ENCODE measurements at places on chromosomes 6 and 20.

DNA sequence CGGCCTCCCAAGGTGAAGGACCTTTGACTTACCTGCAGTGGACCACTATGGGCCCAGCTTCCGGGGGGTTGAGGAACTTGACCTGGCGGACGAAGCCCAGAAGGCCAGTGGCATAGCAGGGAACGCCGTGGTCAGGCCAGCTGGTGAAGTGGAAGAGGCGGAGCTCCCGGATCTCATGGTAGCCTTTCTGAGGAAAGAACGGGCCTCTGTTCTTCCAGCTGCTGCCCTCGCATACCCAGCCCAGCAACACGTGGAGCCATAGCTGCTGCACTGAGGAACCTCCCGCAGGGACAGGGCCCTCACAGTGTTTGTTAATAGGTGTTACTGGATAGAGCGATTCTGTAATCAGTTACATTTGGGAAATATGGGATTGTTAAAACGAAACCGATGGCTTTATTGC is 492.1 kb upstream of the CHD6 start:
- DNase-seq = no peak

DNA sequence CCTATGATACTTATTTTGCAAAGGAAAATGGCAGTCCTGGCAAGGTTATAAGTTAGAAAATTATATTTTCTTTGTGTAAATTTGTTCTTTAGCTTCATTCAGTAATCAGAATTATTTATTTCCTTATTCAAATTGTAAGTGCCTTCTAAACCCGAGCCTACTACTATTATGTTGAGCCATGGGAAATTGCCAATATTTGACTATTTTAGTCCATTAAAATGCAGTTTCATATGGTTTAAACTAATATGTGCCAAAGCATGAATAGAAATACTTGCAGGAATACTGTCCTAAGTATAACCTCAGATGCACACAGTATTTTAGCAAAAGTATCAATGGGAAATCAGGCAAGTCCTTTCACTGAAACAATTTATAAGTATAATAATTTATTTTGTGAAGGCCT is 228.4 kb downstream of the LAMA2 start:
- DNase-seq = no peak

DNA sequence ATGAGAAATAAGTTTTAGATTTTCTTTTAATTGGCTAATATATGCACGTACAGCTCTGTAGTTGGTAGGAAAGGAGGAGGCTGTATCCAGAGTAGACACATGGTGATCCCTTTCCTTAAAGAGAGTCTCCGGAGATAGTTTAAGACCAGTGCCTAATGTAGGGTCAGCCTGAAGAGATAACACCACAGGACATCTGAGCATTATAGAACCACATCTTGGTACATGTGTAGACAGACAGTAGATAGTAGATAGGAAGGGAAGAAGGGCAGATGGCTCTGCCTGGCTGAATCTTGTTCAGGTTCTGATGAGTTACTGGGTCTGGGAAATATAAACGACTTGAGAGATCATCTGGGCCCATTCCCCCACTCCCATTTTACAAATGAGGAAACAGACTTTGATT is 18.5 kb downstream of the CHMP4B start:
- no peak for DNase-seq

- DNase-seq = no peak
Measured at GRCh38 chr20:53918949-53919361, 151.4 kb downstream of the BCAS1 start.

GRCh38 chr20:61536671-61537070 is 284.6 kb downstream of the CDH4 start:
- DNase-seq = no peak

DNA sequence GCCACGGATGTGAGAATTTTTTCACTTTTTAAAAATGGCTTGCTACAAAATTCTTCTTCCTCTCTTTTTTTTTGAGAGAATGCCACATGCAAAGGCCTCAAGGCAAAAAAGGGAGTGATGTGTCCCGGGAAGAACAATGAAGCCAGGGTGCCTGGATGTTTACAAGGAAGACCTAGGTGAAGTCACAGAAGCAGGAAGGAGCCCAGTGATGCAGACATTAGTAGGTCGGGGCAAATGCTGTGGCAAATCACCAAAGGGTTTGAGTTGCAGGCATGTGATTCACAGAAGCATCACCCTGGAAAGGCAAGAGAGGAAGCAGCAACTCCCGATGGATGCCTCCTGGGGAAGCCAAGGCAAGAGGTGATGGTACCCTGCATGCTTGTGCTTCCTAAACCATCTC is 46.8 kb downstream of the FARS2 start:
- DNase-seq = no peak

Data from kidney epithelial cell (primary cell).